H4 (cell line): ENCODE measurements at places on chromosomes 3 and 15. TPM values are rescaled to one million over a fixed set of nuclear protein-coding genes. Genes with fewer than 3 reads are reported as not detected.

GRCh38 chr15:100633763-100634075 lies 31.3 kb downstream of the ASB7 start:
- no peak for DNase-seq

- DNase-seq: peak; percentile 38
Measured at GRCh38 chr15:80660119-80660518, 35.0 kb upstream of the ABHD17C start.

DNA sequence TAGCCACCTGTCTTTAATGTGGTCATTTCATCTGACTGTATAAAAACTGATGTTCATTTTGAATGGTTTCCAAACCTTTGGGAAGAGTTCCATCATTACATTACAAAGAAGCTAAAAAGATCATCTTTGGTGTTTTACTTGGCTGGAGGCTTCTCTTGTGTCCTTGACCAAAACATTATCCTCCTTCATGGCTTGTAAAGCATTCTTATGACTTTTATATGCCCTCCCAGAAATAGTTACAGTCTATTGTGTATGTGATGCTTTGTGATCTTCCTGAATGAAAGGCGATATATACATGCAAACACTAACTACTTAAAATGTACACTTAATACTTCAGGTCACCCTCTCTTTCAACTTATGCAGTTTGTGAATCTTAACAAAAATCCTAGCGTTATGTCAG lies 525.6 kb downstream of the MECOM start:
- no peak for DNase-seq

GRCh38 chr3:116069024-116069423 lies 376.3 kb downstream of the LSAMP start:
- no peak for DNase-seq

UTS2B gene
- 0.95 TPM in 1 of 2 replicates, not detected in the other for total RNA-seq

DNA sequence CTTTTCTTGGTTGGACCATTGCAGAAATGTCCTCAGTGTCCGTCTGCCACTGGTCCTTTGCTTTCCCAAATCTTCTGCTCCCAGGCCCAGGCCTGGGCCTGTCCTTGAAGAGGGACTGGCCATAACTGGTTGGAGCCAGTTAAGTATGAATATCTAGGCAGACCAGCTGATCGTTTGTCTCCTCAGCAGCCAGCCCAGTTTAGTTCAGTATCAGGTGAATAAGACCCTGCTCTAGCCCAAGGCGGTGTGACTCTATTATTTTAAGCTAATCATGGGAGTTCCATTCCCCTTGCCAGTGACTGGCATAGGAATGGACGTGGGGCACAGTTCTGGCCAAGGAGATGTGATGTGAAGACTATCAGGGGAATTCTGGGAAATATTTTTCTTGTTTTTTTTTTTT lies 73.9 kb upstream of the RASGRF1 start:
- no peak for DNase-seq

- DNase-seq: no peak
Measured at GRCh38 chr15:66400351-66400774, 13.7 kb downstream of the MAP2K1 start.

POLQ gene
- total RNA-seq: 5.4 and 8.9 TPM in 2 replicates

DNA sequence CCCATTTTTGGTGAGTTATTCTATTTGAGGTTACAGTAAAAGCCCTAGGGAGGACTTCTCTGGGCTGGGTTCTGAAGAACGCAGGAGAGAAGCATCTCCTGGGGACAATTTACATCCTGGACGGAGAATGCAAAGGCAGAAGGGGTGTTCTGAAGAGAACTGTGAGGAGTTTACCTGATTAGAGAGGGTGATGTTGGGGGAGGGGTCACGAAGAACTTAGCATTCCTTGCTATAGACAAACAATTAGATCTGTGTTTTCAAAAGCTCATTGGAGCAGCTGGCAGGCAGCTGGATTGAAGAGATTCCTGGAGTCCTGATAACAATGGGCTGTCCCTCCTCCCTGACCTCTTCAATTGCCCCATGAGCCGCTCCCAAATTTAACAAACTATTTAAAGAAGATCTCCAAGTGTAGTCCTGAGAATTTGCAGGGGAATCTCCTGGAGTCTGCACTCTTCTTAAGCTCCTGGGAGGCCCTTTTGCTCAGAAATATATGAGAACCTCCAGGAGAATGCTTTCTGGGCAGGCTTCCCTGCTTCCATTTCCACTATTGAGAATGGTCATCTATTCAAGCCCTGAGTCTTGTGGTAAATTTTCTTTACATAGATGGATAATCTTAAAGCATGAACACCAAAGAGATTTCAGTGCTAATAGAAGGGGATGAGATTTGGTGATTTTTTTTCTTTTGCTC lies 55.3 kb downstream of the ARHGAP31 start:
- DNase-seq: no peak

GRCh38 chr15:48440084-48440483 lies 108.9 kb downstream of the DUT start:
- DNase-seq: no peak

P3H2 gene
- 22.7 and 28.7 TPM in 2 replicates for total RNA-seq
